ENCODE measurements at places on chromosomes 5 and 9. TPM values are rescaled to one million over a fixed set of nuclear protein-coding genes. Genes with fewer than 3 reads are reported as not detected.

The TRIM36 gene
- 0.09 TPM for total RNA-seq

The FGF1 gene
- 0.34 TPM for total RNA-seq

The FSD1L gene
- total RNA-seq: 4.6 TPM

The PRSS3 gene
- 47.3 TPM for total RNA-seq

The ENTREP1 gene
- under 0.01 TPM for total RNA-seq

All from bronchial smooth muscle cell (primary cell).